ENCODE measurements at places on chromosomes 3 and 15.

- DNase-seq = no peak
These were observed 35.0 kb upstream of the CAPN3 start for GRCh38 chr15:42324308-42324707.

GRCh38 chr15:91132079-91132478 lies 32.0 kb downstream of the SV2B start:
- DNase-seq = no peak

GRCh38 chr3:192935441-192935840 lies 17.8 kb upstream of the MB21D2 start:
- no peak for DNase-seq

DNA sequence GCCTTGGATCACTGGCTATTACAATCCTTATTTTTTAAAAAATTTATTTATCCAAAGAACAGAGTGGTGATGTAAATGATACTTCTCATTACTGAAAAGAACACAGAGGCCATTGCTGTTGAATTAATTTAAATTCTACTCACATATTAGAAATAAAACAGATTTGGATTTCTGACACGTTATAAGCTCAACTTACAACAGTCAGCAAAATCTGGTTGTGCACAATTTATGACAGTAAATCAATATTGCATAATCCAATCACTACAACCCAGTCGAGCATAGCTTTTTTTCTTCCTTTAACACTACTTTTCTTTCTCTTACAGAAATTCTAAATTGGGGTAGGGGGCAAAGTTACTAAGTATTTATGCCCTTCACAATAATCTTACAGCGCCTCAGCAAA lies 17.3 kb upstream of the HGD start:
- DNase-seq = no peak

- DNase-seq = no peak
These were observed 32.8 kb downstream of the POC1A start for GRCh38 chr3:52121464-52121805.

DNA sequence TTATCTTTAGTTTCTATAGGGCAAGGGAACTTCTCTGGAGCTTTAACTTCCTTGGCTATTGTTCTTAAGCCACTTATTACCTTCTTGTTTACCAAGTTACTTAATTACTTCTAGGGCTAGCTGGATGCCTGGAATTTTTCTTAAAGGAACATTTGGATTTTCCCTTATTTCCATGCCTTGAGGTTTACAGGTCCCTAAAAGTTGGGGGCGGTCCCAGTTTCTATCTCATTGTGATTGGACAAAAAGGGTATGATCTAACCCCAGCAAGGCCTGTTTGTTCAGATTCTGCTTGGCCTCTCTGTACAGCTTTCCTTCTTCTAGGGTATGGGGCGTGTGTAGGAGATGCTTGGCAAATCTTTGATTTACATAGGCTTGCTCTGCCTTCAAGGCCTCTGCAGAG lies 17.4 kb downstream of the PDHB start:
- DNase-seq = no peak

DNA sequence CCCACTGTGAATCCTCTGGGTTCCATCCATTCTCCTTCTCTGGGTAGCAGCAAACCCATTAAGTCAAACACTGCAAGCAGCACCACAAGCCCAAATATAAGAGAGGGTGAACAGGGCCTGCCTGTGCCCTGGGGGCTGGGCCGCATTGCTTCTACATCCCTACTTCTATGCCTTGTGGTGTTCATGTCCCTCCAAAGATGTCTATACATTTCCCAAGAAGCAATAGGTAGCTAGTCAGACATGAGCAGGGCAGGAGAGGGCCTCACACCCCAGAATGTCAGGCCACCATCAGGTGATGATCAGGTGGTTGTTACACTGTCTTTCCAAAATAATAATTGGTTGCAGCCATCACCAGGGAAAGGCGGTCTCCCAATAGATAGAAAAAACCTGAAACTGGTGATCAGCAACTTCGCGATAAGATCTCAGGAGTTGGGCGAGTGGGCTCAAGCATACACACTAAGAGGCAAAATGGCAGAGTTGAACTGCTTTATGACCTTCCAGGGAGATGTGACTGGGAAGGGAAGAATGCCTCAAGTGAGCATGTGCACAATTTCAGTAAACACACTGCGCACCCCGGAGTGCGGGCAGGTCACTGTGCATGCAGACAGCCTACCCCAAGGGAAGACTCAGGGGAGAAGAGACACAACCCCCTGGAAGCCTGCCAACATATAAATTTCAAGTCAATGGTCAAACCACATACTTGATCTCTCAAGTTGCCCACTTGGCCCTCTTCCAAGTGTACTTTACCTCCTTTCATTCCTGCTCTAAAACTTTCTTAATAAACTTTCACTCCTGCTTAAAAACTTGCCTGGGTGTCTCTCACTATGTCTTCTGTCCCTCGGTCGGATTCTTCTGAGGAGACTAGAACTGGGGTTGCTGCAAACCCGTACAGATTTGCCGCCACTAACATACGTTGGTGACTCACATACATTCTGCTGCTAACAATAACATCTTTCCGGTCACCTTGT lies 39.9 kb downstream of the KLF15 start:
- DNase-seq = no peak

- no peak for DNase-seq
These were observed 308.0 kb downstream of the PTPRG start for GRCh38 chr3:61869371-61869770.

DNA sequence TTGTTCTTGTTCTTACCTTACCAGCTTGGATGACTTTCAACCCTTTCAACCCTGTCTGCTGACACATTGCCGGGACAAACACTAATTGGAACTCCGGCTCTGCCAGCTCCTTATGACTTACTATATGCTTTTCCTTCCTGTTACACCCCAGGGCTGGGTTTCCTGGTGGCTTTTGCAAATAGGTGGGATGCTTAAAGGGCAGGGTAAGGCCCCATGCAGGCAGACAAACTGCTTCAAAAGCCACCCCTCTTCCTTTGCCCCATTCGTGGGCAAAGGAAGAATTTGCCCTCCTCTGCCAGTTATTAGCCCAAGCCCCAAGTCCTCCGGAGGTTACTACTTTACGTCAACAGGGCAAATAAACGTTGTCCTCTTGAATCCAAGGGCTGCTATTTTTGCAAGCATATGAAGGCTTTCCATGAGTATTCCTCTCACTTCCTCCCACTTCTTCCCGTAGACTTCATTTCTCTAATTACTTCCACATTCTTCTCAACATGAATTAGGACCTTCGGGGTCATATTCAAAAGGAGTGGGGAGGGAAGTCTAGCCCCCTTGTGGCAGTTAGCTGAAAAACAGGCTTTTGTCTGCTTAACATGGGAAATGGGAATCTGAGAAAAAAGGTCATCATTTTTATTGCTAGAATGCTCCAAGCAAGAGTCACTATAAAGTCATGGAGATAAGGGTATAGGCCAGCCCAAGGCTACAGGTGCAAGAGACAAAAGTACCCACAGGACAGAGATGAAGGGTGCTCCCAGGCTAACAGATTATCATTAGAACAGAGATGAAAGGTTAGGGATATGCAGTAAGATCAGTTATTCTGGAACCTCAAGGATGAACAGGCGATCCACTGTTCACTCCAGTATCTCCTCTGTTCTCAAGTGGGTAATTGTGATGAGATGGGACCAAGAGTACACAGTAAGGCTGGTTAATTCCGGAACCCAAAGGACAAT lies 56.3 kb upstream of the FSTL1 start:
- DNase-seq = peak; percentile 64

GRCh38 chr15:80597076-80597475 lies 98.0 kb upstream of the ABHD17C start:
- no peak for DNase-seq

- DNase-seq = peak; percentile 71
These were observed 32.4 kb downstream of the GJD2 start for GRCh38 chr15:34722439-34722836.

- DNase-seq = no peak
These were observed 49.1 kb downstream of the PDHB start for GRCh38 chr3:58384381-58385090.

DNA sequence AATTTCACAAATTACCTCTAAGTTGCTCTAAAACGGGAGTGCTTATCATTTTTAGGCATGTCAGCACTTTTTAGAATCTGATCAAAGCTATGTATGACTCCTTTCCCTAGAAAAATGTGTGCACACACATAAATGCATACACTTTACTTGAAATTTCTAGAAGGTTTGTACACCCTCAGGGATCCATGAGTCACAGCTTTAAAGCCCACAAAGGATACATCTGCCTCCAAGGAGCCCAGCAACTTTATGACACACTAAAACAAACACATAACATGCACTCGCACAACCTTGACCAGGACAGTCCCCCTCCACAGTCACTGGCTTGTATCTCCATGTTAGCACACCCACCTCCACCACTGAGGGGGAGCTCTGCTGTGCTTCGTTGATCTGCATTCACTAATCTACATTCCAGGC lies 722.0 kb upstream of the CFAP20DC start:
- DNase-seq = peak; percentile 76

DNA sequence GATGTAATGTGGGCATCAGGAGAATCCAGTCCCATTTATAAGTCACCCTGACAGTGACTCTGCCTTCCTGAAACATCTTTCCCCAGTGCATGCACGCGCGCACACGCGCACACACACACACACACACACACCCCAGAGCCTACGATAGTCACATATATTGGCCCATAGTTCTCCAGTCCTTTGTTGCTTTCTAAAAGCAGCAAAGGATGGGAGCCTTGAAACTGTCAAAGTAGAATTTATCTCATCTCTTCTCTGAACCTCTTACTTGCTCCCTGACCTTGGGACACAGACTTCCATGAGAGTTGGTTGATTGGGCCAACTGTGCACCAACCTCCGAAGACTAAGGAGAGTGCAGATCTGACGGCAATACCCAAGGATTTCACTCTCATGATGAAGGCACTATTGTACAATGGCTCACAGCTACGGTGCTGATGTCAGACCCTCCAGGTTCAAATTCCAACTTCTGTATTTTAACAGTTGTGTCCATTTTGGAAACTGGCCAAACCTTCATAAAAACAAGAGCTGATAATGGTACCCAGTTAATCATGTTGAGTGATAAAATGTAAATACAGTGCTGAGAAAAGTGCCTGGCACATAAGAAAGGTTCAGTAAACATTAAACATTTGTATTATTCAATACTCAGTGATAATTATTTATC lies 8.3 kb downstream of the CPA3 start:
- no peak for DNase-seq

- peak; percentile 50 for DNase-seq
These were observed 935.0 kb downstream of the FHIT start for GRCh38 chr3:60316121-60316797.

DNA sequence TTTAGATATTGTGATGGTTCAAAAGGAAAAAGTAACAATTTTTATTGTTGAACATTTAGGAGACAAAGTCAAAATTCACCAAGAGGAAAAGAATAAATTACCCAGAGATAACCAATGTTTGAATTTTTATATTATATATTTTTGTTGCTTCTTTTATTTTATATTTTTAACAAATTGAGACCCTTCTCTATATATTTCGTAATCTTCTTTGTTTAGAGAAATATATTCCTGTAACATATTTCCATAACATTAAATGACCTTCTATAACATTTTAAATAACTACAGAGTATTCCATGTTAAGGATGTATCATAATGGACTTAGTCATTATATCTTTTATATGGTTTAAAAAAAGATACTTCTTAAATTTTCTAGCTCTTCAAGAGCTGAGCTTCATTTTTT lies 128.0 kb downstream of the RBPMS2 start:
- no peak for DNase-seq

GRCh38 chr3:60610441-60611112 lies 640.7 kb downstream of the FHIT start:
- DNase-seq = peak; percentile 37

- DNase-seq = no peak
These were observed 346.8 kb downstream of the CNTN3 start for GRCh38 chr3:74267588-74268184.

DNA sequence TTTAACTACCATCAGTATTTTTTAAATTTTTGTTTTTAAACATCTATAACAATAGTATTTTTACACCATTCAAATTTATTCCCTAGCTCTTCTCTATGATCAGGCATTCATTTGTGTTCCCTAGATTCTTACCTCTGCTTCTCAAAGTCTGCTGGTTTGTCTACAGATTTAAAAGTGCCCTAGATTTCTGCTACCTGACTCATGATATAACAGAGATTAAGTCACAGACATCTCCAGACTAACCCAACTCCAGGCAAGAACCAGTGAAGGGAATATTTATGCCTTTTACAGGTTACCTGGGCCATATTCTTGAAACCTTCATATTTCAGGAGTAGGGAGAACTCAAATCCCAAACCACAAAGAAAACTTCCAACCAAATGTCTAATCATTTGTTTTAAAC lies 38.8 kb downstream of the ADAM10 start:
- no peak for DNase-seq

GRCh38 chr3:120457827-120458226 lies 7.0 kb upstream of the FSTL1 start:
- DNase-seq = no peak

GRCh38 chr3:55842204-55842603 lies 355.1 kb upstream of the WNT5A start:
- no peak for DNase-seq

GRCh38 chr3:94433811-94434210 lies 370.9 kb downstream of the NSUN3 start:
- no peak for DNase-seq

GRCh38 chr3:154151969-154152368 lies 30.8 kb downstream of the ARHGEF26 start:
- DNase-seq = peak; percentile 35

- no peak for DNase-seq
These were observed 160.0 kb upstream of the TLE3 start for GRCh38 chr15:70257573-70258248.

DNA sequence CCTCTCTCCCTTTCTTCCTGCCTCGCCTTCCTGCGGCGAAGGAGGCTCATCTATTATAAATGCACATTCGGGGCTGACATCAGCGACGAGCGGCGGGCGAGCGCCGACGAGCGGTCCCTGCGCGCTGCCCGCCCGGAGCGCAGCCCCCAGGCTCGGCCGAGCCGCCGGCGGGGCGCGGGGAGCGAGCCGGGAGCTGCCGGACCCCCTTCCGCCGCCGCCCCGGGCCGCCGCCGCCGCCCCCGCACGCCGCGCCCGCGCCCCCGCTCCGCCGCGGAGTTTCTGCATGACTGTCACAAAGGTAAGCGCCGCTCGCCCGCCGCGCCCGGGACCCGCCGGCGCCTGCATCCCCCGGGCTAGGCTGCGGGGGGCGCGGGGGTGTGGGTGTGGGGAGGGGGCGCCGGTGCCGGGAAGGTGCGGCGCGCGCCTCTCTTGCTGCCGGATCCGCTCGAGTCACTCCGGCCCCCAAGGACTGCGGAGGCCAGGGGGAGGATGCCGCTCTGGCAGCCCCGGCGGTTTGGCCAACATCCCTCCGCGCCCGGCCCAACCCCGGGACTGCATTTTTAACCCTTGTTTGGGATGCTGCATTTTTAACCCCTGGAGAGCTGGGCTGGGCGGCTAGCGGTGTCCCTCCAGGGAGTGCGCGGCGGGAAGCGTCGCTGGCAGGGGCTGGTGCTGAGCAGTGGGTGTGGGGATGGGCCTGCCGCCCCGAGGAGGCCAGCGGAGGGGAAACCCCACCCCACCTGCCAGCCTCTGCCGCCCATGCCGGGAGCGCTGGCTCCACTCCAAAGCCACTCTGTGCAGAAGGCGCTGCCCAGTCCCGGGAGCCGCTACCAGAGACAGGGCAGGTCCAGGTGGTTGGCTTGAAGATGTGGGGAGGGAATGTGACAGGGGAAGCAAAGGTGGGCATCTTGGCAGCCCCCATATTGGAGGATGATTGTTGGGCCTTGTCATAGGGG lies at the start of gene CORO2B:
TSS of gene CORO2B (plus strand) at position 14 of the 956 bp plus-strand sequence. CDS start at position 284, 270 bp downstream.
- DNase-seq = peak; percentile 52

- no peak for DNase-seq
These were observed 70.5 kb downstream of the CHSY1 start for GRCh38 chr15:101181349-101181748.

Data from AG08395 (cell line).